Activated CD8-positive, alpha-beta memory T cell treated with anti-CD3 and anti-CD28 coated beads, Interleukin-2, amount 50 U/mL, for 48 hours (primary cell): ENCODE measurements at places on chromosomes 7 and 10.

DNA sequence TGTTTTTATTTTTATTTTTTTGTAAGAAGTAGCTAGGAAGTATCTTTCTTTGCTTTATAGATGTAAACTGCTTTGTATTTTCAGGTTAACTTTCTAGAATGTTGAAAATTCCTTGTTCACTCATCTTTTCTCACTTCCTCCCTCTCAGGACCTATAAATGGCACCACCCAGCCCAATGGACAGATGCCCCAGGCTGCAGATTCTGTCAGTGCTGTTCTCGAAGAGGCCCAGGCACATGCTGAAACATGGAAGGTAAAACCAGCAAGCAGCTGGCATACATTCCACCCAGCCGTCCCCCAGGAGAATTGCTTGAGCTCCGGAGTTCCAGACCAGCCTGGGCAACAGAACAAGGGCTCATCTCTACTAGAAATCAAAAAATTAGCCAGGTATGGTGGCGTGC is 47.1 kb upstream of the PDSS1 start:
- DNase-seq = no peak

DNA sequence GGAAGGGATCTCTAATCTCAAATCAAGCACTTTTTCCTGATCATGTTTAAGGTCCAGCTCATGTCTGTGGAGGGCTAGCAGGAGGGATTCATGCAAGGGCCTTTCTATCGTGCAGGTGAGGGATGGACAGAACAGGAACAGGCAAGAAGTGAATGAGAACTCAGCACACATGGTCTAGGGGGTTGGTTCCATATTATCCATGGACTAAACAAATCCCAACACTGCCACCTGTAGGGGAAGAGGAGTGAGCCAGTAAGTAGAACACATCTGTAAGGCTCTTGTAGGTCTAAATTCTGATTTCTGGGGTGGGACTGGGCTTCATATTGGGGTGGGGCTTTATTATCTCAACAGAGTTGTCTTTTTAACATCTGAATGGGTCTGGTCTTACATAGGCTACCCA is 138.0 kb upstream of the TARP start:
- DNase-seq = no peak

DNA sequence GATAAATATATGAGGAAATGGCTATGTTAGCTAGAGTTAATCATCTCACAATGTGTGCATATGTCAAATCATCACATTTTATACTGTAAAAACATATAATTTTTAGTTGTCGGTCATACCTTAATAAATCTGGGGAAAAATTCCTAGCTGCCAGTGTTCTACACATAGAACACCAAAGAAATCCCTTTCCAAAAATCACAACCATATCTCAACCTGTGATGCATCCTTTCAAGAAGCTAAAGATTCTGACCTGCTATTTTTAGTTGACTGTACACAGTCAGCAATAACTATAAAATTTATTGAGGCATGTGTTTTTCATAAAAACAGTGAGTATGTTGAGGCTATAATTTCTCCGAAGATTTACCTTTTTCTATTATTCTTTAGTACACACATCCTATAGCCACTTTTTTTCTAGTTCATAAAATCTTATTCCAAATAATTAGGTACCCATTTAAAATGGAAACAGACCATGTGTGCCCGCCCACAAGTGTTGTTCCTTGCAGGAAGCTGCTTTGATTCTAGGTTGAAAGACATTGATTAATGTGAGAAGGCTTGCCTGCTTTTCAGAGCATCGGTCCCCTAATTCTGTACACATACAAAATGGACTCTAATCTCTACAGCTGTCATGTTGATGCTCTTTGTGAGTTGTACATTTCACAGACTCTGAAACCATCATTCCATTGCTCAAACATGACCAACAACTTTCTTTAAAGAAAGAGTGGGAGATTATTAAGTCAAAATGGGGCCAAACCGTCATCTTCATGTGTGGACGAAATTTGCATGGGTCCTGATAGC is 117.5 kb upstream of the LRRN3 start:
- DNase-seq = no peak

GRCh38 chr10:96794836-96795733 is 37.0 kb upstream of the LCOR start:
- DNase-seq = no peak

- no peak for DNase-seq
Observed at GRCh38 chr7:135197906-135198655, 13.2 kb downstream of the WDR91 start.

- peak; percentile 55 for DNase-seq
Observed at GRCh38 chr10:114100848-114101741, 57.4 kb downstream of the ADRB1 start.

- no peak for DNase-seq
Observed at GRCh38 chr10:95233377-95234034, 39.5 kb downstream of the ACSM6 start.

DNA sequence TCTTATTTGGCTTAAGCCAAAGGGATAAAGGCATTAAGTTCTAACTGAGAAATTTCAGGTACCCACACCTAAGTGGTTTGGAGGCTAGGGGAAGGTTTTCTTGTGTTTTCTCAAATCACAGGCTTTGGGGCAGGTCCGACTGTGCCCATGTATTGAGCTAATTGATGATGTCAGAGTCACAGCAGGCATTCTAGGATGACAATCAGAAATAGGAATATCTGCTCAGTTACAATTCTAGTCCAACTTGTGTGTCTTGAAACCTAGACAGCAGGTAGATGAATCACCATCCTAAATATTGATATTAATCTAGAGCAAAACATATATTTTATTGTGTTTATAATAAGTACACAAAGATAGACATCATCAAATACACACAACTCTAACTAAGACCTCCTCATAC is 2.3 kb upstream of the FHIP2A start:
- DNase-seq = no peak

DNA sequence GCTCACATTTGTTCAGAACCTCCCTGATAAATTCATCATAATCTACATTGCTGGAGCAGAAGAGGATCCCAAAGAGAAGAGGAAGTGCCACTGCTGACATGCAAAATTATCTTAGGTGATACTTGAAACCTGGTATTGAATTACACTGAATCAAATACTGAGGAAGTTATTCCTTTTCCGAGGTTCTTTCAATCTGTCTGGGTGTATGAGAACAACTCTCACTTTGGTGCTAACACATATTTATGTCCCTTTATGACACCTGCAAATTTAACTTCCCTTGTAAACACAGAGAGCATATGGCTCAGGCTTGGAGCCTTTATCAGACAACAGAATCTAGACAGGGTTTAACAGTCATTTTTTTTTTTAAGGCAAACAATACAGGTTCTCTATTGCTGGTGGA is 131.4 kb downstream of the SRPK2 start:
- DNase-seq = no peak

DNA sequence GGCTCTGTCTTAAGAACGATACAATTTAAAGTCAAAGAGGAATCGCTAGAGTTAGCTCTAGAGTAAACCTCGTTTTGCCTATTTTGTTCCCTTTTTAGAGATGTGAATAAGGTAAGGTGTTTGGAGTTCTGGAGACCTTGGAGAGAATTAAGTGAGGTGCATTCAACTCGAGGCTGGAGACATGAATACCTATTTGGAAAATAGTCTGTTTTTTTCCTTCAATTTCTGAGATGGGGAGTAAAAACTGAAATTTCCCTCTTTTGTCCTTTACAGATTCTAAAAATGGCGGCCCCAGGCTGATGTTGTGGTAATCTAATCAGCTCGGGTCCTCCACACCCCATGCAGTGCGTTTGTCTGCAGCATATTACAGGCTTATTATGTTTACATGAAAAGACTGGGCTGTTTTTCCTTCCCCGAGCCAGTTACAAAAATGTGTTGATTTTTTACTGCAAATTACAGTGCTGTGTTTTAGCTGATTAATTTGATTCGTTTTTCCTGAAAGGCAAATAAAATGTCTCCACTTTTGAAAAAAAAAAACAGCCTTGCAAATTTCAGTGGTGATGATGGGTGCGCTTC is 1.5 kb downstream of the KMT2E start:
- DNase-seq = peak; percentile 57

DNA sequence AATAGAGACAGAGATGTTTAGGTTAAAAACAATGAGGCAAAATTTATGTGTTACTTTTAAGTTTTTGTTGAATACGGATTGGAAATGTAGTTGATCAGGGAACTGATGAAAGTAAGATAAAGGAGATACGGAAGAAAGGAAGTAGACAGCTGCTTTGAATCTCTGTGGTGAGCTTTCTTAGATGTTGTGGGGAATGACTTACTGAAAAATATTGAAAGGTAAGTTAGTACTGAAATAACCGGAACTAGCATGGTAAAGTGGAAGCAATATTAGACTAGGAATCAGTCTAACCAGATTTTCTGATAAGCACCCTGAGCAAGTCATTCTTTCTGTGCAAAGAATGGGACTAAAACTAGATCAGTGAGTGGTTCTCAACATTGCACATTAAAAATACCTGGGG is 34.8 kb downstream of the LUC7L2 start:
- no peak for DNase-seq

GRCh38 chr7:50368366-50368765 is 63.9 kb downstream of the IKZF1 start:
- DNase-seq = no peak

GRCh38 chr7:4066626-4067475 is 615.2 kb upstream of the FOXK1 start:
- no peak for DNase-seq

- DNase-seq = no peak
Observed at GRCh38 chr7:85716353-85716752, 529.5 kb upstream of the SEMA3D start.
